ENCODE measurements at places on chromosomes 5 and 9.

- no peak for DNase-seq
Observed at GRCh38 chr9:129750013-129750638, 2.7 kb downstream of the PTGES start.

DNA sequence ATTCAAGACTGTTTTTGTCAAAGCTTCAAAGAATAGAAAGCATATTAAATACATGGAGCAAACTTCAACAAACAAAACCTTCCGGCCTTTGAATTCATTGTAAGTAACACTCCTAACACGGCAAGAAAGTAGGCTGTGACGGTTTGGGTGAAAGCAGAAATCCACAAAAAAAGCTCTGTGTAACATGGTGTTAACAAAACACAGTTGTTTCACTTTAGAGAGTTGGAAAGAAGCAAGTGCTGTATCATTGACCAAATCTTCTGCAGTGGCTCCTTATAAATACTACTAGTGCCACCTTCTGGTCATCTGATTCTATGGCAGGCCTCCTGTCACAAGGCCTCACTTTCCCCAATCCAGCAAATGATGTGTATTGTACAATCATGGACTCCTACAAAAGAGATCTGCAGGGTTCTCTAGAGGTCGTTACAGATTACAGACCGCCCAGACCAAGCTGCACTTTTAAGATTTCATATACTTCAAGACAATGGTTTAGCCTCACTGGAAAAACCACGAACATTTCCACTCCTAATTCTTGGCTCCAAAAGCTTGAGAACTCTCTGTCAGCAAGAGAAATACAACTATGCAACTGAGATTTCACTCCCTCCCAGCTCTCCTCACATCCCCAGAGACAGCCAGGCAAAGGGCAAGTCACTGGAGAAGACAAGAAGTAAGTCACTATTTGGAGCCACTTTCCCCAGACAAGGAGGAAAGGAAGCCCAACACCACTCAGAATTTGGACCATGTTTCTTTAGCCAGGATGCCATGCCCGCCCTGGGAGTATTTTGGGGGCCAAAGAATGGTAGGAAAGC, 196.2 kb downstream of the DTWD2 start:
- DNase-seq, result peak; percentile 55

DNA sequence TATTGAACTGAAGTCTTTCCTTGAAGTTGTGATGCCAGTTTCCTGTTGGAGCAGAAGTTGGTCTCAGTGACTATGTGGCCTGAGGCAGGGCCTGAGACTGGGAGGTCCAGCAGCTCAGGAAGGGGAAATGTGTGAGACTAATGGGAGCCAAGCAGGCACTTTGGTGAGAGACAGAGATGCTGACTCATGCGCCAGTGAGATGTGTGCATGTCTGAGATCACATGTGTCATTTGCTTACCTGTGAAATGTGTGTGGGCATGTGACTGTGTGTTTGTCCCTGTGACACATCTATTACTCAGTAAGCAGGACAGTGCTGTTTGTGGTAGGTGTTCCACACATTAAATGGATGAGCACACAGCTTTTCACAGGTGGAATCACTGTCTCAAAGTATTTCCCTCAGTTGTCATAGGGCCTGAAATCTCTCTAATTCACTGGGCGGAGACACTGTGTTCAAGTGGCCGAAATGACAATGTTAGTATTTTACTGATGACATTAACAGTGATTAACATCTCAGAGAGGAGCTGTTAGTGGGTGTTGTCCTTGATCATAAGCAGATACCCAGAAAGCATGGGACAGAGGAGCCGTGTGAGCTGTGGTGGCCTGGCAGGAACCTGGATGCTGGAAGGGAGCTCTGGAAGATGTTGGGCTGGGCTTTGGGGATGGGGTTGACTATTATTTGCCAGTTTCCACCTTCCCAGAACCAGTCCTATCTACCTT, 7.4 kb downstream of the NPR2 start:
- DNase-seq, result peak; percentile 98

DNA sequence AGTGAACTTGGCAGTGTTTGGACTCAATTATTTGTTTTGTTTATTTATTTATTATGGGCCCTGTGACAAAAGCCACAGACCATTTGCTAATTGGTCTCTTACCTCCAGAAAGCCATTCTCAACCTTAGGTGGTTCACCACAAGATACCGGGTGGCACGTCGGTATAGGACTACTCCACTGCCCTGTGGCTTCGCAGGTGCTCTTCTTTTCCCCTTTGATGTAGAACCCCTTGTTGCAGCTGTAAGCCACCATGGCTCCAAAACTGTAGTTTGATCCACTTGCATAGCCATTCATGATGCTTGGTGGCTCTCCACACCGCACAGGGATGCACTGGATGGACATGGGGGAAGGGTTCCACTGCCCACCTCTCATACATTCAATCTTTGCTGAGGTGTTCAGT, 73.3 kb upstream of the TXNDC8 start:
- no peak for DNase-seq

DNA sequence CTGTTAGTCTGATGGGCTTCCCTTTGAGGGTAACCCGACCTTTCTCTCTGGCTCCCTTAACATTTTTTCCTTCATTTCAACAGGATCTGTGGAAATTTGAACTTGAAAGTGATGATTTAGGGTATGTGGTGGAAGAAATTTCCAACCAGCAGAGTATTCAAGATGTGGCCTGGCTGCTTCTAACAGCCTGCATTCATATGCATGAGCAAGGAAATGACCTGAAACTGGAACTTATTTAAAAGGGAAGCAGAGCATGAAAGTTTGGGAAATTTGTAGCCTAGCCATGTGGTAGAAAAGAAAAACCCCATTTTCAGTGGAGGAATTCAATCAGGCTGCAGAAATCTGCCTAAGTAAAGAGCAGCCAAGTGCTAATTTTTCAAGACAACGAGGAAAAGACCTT, 41.7 kb downstream of the UNC13B start:
- DNase-seq, result no peak

DNA sequence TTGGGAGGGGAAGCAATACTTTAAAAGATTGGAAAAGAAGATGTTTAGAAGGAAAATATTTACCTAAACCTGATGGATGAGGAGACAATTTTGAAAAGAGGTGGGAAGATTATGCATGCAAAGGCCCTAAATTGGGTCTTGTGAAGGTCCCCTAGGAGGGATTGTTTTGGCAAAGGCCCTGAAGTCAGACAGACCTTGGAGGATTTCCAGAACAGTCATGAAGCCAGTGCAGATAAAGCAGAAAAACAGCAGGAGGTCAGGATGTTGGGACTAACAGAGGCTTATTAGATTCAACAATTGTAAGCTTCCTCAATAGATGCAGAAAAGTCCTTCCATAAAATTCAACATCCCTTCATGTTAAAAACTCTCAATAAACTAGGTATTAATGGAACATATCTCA, 361.0 kb upstream of the CDH6 start:
- no peak for DNase-seq

GRCh38 chr5:135190416-135191083, 156.5 kb upstream of the PITX1 start:
- no peak for DNase-seq

GRCh38 chr5:16589658-16590057, 27.1 kb downstream of the RETREG1 start:
- DNase-seq, result no peak

DNA sequence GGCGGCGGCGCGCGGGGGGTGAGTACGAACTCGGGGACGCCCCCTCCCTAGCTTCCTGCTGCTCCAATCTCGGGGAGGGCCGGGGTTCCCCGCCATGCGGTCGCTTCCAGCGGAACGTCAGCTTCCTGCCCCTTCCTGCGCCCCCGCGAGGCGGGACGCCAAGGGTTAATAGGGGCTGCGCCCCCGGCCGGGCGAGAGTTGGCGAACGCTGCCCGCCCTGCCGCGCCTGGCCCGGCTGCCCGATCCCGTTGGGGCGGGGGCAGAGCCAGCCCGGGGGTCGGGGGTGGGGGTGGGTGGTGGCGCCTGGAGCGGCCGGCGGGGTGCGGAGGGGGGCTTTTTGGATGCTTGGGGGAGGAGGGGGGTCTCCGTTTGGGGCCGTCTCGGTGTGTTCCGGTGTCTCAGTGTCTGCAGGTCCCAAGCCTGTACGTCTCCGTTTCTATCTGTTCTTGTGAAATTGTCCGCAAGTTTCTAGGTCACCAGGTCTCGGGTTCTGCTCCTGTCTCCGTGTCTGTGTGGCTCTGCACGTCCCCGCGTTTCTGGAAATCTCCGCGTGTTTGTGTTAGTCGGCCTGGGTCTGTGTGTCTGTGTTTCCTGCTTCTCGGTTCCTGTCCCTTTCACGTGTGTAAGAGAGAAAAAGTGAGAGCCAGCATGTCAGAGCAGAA, 789 bp downstream of the COL27A1 start:
- DNase-seq, result no peak

- no peak for DNase-seq
Observed at GRCh38 chr5:159163027-159163700, 46.2 kb downstream of the RNF145 start.

DNA sequence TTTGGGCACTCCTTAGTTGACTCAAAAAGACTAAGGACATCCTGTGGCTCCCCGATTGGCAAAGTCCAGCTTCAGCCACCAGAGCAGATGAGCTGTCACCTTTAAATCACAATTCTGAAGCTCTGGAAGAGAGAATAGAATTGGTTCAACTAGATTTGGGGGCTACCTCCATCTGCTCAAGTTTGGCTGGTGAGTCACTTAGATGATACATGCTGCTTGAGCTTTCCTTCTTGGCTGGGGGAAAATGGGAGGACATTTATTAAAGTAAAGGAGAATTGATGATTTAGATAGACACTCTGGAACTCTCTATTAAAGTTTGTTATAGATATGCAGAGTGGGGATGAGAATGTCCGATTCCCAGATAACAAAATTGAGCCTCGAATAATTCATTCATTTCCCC, 30.0 kb upstream of the GRIA1 start:
- no peak for DNase-seq

DNA sequence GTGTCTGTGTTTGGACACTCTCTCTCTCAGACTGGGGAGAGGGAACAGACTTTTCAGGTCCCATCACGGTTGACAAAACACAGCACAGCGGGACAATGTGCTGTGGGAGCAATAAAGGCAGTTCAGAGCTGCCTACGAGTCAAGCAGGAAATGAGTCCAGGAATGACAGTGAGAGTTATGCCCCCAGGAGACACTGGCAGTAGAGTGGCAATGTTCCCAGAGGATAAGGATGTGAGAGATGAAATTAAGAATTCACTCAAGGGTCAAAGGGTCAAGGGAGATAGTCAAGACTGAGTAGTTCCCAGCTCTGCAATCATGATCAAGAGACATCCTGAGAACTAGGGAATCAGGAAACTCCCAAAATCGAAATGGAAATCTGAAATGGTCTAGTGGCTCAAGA, 156.1 kb downstream of the LURAP1L start:
- peak; percentile 45 for DNase-seq

DNA sequence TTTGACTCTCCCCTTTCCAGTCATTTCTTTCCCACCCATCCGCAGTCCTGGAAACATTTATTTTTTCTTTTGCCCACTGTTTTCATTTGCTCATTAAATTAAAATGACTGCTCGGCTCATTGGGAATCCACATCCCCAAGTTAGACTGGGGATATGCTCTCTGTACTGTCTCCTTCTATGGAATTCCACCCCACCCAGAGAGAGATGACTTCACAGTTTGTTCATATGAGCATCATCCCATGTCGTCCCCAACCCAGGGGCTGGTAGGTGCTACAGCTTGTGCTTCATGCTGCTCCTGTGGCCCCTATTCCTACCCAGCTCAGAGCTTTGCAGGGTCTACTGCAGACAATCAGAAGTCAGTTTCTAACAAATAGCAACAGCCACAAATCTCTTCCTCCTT, 16.5 kb upstream of the RARS1 start:
- no peak for DNase-seq

DNA sequence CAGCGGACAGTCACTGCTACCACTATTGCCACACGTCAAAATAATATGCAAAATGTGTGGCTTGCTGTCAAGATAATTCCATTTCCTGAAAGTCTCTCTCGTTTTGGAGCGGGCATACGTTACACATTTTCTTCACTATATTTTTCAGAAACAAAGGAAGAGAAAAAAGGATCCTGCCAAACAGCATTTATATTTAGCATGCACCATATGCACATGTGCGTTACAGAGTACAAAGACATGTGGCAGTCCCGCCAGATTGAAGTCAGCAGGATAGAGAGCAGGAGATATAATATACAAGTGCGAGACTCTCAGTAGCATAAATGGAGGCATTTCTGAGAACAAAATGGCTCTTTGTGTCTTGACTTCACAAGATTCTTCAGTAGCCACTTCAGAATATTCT, 221.6 kb upstream of the KIF2A start:
- DNase-seq, result no peak

DNA sequence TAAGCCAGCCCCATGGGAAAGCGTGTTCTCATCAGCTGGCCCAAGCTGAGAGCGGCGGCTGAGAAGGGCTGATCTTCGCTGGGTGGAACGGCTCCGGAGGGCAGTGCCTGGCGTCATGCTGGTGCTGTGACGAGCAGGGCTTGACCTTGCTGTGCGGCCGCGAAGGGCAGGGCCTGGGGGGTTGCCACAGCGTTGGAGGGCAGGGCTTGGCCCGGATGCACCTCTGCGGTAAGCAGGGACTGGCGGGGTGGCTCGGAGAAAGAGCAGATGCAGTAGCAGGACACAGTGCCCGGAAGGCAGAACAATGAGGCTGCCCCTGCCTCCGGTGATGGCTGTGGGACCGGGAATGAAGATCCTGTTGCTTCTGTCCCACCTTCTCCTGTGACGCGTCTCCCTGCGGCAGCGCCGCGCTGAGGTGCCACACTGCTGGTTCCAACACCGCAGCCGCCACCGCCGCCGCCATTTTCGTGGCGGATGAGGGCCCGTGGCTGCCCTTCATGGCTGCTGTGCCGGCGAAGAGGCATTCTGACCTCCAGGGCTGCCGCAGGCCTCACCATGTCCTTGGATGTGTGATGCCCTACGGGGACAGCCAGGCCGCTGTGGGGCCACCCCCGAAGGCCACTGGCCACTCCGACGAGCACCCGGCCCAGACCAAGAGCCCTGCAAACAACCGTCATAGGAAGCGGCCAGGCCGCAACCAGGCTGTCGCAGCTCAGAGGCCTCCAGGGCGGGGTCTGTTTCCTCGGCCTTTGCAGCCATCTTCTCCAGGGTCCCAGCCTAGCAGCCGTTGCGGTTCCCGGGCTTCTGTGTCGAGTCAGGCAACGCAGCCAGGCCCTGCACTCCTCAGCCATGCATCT, 890.5 kb upstream of the CTNND2 start:
- no peak for DNase-seq
